ENCODE measurements at places on chromosomes 11 and 22. TPM values are rescaled to one million over a fixed set of nuclear protein-coding genes. Genes with fewer than 3 reads are reported as not detected.

- no peak for DNase-seq
These were observed 52.7 kb upstream of the MYEOV start for GRCh38 chr11:69241075-69241740.

DNA sequence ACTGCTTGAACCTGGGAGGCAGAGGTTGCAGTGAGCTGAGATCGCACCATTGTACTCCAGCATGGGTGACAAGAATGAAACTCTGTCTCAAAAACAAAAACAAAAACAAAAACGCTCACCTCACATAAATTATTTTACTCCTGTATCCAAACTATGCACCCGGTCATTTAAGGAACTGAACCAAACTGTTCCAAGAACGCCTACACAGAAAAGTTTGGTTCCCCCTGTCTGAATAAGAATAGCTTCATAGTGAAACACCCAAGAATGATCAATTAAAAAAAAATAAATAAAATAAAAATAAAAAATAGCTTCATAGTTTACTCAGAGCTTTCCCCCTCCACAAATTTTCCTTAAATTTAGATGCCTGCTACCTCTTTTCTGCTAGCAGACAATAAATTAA, 13.7 kb downstream of the NUP98 start:
- no peak for DNase-seq

- DNase-seq = no peak
These were observed 567.0 kb downstream of the METTL15 start for GRCh38 chr11:28675183-28675582.

Gene KDM4E
- total RNA-seq = not detected

DNA sequence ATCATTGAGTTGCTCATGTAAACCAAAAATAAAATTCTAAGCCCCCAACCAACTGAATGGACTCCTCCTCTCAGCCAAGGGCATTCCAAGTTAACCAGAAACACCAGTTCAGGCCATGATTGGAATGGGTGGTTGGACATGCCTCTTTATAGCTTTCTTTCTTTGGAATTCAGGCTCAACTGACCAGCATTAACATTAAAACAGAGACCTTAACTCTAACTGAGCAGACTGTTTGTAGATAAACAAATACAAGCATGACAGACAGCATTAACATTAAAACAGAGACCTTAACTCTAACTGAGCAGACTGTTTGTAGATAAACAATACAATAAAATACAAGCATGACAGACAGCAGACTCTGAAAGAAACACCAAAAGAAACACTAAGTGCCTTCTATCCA, 278.2 kb downstream of the DLG2 start:
- no peak for DNase-seq

Gene PAX6
- not detected for total RNA-seq

Gene OR52N4
- total RNA-seq = 0.35 TPM

GRCh38 chr11:112016765-112017376, 8.3 kb upstream of the DLAT start:
- DNase-seq = no peak

Gene HEPN1
- not detected for total RNA-seq

- DNase-seq = no peak
These were observed 14.0 kb downstream of the OR8A1 start for GRCh38 chr11:124583781-124584180.

GRCh38 chr11:108568195-108568858, 25.2 kb downstream of the EXPH5 start:
- DNase-seq = no peak

DNA sequence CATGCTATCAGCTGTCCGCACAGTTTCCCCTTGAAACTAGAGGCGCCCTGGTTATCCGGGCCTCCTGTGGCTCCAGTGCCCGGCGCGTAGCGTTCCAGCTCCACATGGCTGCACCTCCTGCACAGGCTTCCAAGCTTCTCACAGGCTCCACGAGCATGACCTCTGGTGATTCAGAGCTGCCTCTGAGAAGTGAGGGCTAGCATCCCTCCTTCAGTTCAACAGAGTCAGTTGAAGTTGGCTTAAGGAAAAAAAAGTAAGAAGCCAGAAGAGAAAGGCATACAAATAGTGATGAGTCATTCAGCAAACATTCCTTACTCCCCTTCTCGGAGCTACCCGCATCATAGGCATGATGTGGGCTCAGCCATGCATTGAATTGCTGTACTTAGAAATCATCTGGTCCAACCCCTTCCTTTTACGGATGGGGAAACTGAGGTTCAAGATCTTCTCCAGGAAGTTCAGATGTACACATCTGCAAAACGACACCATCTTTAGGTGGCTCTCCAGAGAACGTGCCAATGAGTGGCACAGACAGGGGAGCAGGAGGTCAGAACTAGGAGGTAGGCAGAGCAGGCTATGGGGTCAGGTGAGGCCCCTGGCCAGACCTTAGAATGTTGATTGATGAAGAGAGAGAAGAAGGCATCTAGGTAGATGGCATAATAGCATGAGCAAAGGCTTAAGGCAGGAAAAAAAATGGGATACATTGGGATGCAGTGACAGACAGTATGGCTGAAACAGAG, 216.3 kb upstream of the TBCEL start:
- no peak for DNase-seq

Data from activated naive CD8-positive, alpha-beta T cell treated with anti-CD3 and anti-CD28 coated beads for 36 hours (primary cell).